ENCODE measurements at places on chromosomes 11 and 22. TPM values are rescaled to one million over a fixed set of nuclear protein-coding genes. Genes with fewer than 3 reads are reported as not detected.

MORC2 gene
- 11.3 TPM for total RNA-seq

SYCE3 gene
- not detected for total RNA-seq

KRTAP5-10 gene
- not detected for total RNA-seq

HEPN1 gene
- not detected for total RNA-seq

MMP27 gene
- total RNA-seq: not detected

SMCO4 gene
- 10.4 TPM for total RNA-seq

GGTLC2 gene
- not detected for total RNA-seq

APOBEC3A gene
- not detected for total RNA-seq

OR56A3 gene
- total RNA-seq: not detected
